ENCODE measurements at places on chromosomes 5 and 9.

GRCh38 chr9:29844251-29844650 lies 2271.0 kb upstream of the C9orf72 start:
- no peak for DNase-seq

GRCh38 chr9:128696923-128697707 lies 5.2 kb upstream of the PKN3 start:
- DNase-seq: no peak

DNA sequence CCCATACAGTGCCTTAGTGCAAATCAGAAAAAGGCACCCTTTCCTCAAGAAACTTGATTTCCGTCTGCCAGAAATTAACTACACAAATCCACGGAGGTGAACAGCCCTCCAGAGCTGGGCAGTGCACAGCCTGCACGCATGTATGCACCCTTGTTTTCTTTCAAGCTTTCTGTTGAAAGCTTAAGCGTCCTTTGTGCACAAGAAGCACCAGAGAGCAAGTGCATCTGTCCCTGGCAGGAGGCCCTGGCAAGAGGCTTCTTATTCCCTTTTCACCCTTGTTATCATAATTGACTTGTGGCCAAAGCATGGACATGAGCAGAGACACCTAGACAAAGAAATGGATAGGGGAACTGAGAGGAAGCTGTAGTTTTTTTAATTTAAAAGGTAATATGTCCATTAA lies 47.4 kb upstream of the ATG10 start:
- DNase-seq: no peak

- no peak for DNase-seq
These were observed 121.7 kb downstream of the KCNIP1 start for GRCh38 chr5:170625221-170626165.

DNA sequence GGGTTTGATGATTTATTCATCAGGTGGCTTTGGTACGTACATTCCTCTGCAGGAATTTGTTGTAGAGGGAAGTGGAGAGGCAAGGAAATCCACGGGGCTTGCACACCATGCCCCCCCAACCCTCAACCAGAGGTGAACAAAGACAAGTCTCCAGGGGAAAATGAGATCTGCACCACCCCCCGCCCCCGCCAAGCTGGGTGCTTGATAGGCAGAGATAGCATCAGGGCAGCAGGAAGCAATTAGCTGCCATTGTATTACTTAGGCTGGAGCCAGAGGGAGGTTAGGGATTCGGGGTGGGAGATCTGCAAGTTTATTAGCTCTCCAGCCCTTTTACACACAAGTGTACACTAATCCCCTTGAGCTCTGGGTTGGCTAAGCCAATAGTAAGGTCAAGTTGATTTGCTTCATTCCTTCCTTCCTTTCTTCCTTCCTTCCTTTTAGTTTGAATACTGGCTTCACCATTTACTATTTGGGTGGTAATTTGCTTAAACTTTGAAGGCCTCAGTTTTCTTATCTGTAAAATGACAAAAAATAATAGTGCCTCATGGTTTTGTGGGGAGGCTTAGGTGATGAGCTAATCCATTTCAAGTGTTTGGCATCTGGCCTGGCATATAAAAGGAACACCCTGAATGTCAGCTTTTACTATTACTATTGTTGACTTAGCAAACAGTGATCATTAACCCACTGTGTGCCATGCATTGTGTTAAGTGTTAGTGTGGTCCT lies 34.1 kb downstream of the SPRY4 start:
- DNase-seq: no peak

GRCh38 chr9:129610213-129610472 lies 10.8 kb downstream of the C9orf50 start:
- DNase-seq: no peak

- peak; percentile 47 for DNase-seq
These were observed 524 bp downstream of the PRR7 start for GRCh38 chr5:177447066-177447610.

- DNase-seq: no peak
These were observed 25.5 kb downstream of the OTULINL start for GRCh38 chr5:14607104-14607503.

GRCh38 chr5:169978714-169979113 lies 1.6 kb downstream of the INSYN2B start:
- DNase-seq: no peak

DNA sequence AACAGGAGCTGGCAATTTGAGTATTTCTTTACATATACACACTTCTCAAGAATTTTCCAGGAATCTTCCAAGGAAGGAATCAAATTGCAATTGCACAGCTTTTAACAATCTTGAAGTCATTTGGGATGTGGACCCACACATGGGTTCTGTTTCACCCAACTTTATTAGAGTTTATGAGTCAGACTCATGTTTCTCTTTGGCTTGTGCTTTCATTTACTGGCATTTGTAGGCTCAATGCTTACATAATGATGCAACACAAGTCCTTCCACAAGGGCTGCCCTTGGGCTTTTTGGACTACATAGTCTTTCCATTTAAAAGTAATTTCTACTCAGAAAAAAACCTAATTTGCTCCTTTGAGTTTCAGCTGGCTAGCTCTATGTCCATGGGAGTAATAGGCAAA lies 4.6 kb upstream of the CDC37L1 start:
- no peak for DNase-seq

- DNase-seq: no peak
These were observed 243.8 kb downstream of the BNC2 start for GRCh38 chr9:16626577-16627130.

DNA sequence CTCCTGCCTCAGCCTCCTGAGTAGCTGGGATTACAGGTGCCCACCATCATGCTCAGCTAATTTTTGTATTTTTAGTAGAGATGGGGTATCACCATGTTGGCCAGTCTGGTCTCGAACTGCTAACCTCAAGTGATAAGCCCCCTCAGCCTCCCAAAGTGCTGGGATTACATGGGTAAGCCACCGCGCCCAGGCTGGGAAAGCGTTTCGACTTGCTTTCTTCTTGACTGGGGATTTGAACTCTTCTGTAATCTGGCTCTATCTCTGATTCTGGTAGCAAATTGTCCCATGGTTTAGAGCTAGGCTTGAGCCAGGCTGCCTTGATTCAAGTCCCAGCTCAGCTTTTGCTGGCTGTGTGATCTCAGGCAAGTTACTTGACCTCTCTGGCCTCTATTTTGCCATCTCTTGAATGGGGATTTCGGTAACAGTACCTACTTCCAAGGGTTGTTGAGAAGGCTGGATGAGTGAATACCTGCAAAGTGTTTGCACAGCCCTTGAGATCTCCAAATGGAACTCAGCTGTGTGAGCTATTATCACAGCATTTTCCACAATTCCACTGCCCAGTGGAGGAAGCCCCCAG lies 20.5 kb upstream of the MVB12B start:
- DNase-seq: no peak

- no peak for DNase-seq
These were observed 539.9 kb downstream of the DMRTA1 start for GRCh38 chr9:22986556-22986955.
